ENCODE measurements at places on chromosomes 7 and 10. TPM values are rescaled to one million over a fixed set of nuclear protein-coding genes. Genes with fewer than 3 reads are reported as not detected.

Gene PKD2L1
- total RNA-seq: not detected

Gene SPDYE18
- total RNA-seq: not detected

Gene ACHE
- total RNA-seq: 2.5 TPM

Gene ABCB4
- 1.6 TPM for total RNA-seq

Gene AS3MT
- 3.9 TPM for total RNA-seq

Gene ATRNL1
- 0.44 TPM for total RNA-seq

Gene ARHGAP19
- 11.1 TPM for total RNA-seq

DNA sequence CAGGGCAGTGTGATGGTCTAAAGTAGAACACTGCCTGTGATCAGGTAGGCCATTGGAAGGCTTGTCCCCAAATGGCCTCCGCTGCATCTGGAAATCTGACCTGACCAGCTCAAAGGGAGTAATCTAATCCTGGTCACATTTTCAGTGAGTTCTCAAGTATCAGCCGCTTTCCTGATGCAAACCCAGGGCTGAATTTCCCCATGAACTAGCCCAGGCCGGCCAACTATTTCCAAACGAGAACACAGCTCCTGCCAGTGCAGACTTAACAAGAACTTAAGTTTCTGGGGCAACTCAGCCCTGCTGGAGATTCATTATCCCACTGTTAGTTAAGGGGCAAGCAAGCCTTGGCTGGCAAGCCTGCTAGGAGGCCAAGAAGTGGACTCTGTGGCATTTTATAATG is 59.6 kb upstream of the FAM180A start:
- no peak overlapping the region for H3K4me3 ChIP-seq
- H3K27ac ChIP-seq: no peak overlapping the region
- H3K36me3 ChIP-seq: no peaks in the 10 kb centered on the region
- DNase-seq: no peak
- no peaks in the 10 kb centered on the region for H3K27me3 ChIP-seq

DNA sequence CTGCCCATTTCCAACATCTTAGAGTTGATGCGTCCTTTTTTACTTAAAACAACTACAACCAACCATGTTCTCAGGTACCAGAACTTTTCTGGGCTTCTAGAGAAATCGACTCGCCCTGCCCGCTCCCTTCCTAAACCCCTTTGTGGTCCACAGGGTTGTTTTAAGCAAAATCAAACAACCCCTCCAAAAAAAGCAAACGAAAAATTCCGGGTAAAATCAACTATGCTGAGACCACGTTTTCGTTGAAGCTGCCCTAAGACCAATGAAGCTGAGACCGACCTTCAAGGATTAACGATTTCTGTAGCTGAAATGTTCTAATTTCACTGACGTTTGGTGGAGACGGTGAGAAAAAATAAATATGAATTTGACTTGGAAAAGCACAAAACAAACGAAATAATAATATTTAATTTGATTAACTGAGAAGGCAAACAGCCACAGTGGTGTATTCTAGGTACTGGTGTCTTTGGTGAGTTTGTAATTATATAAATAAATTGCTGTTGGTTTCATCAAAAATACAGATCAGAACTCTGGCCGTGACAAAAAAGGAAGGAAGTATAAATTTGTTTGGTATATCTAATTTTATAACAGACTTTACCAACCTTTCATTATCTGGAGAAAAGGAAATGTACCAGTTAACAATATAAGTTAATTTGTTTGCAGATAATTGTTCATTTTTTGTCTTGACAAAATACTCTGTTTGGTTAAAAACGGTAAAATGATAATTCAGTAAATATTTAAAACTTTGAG is 4.7 kb upstream of the IGF2BP3 start:
- no peak overlapping the region for H3K27ac ChIP-seq
- H3K27me3 ChIP-seq: peaks cover 100% of the 10 kb centered on the region
- DNase-seq: no peak
- H3K4me1 ChIP-seq: peaks cover 26% of the 10 kb centered on the region
- H3K36me3 ChIP-seq: no peaks in the 10 kb centered on the region

GRCh38 chr7:130960208-130960988 is 226.4 kb upstream of the KLF14 start:
- no peaks in the 10 kb centered on the region for H3K27me3 ChIP-seq
- no peak overlapping the region for H3K4me3 ChIP-seq
- no peak for DNase-seq
- peaks cover 31% of the 10 kb centered on the region for H3K4me1 ChIP-seq
- H3K36me3 ChIP-seq: peaks cover 4% of the 10 kb centered on the region

GRCh38 chr7:112462236-112462635 is 12.0 kb downstream of the IFRD1 start:
- H3K4me1 ChIP-seq: peaks cover 14% of the 10 kb centered on the region
- no peak overlapping the region for H3K4me3 ChIP-seq

GRCh38 chr7:116671681-116672595 is at the start of gene MET:
Gene MET (plus strand): TSS chr7:116672196. CDS start chr7:116699085, 26,889 bp downstream.
- peaks cover 40% of the 10 kb centered on the region for H3K4me1 ChIP-seq
- peak within 1 kb of the TSS; percentile 76 for H3K4me3 ChIP-seq

DNA sequence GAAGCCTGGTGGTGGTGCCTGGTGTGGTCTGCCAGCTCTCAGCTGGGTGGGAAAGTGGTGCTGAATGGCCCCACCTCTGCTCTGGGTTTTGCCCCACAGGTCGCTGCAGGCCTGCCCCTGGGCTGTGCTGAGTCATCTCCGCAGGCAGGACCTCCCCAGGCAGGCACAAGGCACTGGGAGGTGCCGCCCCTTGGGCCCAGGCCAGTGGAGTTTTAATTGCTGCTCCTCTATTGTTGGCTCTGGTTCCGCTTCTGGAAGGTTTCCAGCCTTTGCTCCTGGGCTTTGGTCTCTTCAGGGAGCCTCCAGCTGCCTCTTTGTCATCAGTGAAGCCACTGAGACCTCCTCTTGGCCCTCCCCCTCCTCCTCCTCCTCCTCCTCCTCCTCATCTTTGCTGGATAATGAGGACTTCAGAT is 180.3 kb upstream of the GRB10 start:
- H3K4me1 ChIP-seq: peaks cover 10% of the 10 kb centered on the region

- H3K27me3 ChIP-seq: no peaks in the 10 kb centered on the region
- H3K4me3 ChIP-seq: peak overlapping the region; percentile 93
- H3K36me3 ChIP-seq: no peaks in the 10 kb centered on the region
- peaks cover 28% of the 10 kb centered on the region for H3K4me1 ChIP-seq
Observed at GRCh38 chr10:19815731-19816410, 361 bp upstream of the PLXDC2 start.

- H3K36me3 ChIP-seq: peaks cover 81% of the 10 kb centered on the region
- H3K27ac ChIP-seq: no peak overlapping the region
- H3K4me1 ChIP-seq: no peaks in the 10 kb centered on the region
- no peaks in the 10 kb centered on the region for H3K27me3 ChIP-seq
Observed at GRCh38 chr10:99888622-99889021, 106.2 kb downstream of the ABCC2 start.

DNA sequence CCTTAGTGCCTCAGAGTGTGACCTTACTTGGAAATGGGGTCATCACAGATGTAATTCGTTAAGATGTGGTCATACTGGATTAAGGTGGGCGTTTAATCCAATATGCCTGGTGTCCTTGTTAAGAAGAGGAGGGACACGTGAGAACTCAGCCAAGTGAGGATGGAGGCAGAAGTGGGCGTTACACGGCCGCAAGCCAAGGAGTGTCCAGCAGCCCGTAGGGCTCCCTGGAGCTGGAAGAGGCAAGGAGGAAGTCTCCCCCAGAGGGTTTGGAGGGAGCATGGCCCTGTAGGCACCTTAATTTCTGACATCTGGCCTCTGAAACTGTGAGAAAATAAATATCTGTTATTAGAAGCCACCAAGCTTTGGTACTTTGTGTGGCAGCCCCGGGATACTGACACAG is 21.3 kb downstream of the DOCK1 start:
- H3K4me1 ChIP-seq: peaks cover 32% of the 10 kb centered on the region
- DNase-seq: no peak
- no peak overlapping the region for H3K27ac ChIP-seq
- no peak overlapping the region for H3K4me3 ChIP-seq
- peaks cover 21% of the 10 kb centered on the region for H3K36me3 ChIP-seq

DNA sequence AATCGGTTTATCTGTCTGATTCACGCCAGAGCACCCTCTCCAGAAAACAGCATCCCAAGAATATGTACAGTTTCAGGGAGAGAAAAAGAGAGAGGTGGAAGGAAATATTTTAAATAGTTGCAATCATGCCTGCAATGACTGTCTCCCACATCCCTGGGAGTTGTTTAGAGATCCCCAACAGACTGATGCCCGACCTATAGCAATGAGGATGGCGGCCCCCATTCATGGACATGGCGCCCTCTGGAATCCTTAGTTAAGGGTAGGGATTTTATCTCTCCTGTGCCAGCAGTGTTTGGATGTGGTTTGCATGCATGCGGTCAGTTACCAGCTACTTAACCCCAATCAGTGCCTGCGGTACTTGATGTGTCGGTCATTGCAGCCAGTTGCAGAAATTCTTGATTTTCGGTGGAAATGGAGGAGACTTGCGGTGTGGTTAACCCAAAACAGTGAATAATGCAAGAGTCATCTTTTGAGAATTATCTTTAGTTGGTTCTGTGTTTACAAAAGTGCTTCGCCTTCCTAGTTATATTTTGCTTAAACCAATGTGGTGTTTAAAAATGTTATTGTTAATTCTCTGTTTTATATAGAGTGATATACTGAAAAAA is 186.0 kb upstream of the TCF7L2 start:
- H3K27ac ChIP-seq: no peak overlapping the region
- H3K4me1 ChIP-seq: peaks cover under 1% of the 10 kb centered on the region
- H3K27me3 ChIP-seq: no peaks in the 10 kb centered on the region
- no peak for DNase-seq

GRCh38 chr7:10644849-10645248 is 328.8 kb upstream of the PHF14 start:
- no peak overlapping the region for H3K27ac ChIP-seq
- H3K4me1 ChIP-seq: no peaks in the 10 kb centered on the region
- H3K27me3 ChIP-seq: no peaks in the 10 kb centered on the region
- no peaks in the 10 kb centered on the region for H3K36me3 ChIP-seq
- DNase-seq: no peak

GRCh38 chr10:78321000-78321399 is 287.3 kb downstream of the RPS24 start:
- H3K27me3 ChIP-seq: no peaks in the 10 kb centered on the region
- H3K36me3 ChIP-seq: no peaks in the 10 kb centered on the region
- no peak overlapping the region for H3K27ac ChIP-seq
- no peak for DNase-seq
- peaks cover 16% of the 10 kb centered on the region for H3K4me1 ChIP-seq

- peaks cover 64% of the 10 kb centered on the region for H3K4me1 ChIP-seq
- peak within 1 kb of the TSS; percentile 84 for H3K4me3 ChIP-seq
- H3K27ac ChIP-seq: peak within 1 kb of the TSS; percentile 94
- H3K27me3 ChIP-seq: peaks cover 8% of the 10 kb centered on the region
- DNase-seq: peak; percentile 85
- H3K36me3 ChIP-seq: no peaks in the 10 kb centered on the region
Observed at GRCh38 chr7:27173956-27174873, at the start of gene HOXA10. Gene HOXA10 (minus strand): TSS chr7:27174320. CDS start chr7:27174306, 14 bp downstream.

- peak; percentile 2 for DNase-seq
- no peaks in the 10 kb centered on the region for H3K27me3 ChIP-seq
- no peaks in the 10 kb centered on the region for H3K36me3 ChIP-seq
- H3K4me3 ChIP-seq: no peak overlapping the region
- H3K27ac ChIP-seq: no peak overlapping the region
Observed at GRCh38 chr10:71077796-71078453, 134.4 kb upstream of the UNC5B start.

GRCh38 chr10:131858583-131859340 is 42.0 kb upstream of the PPP2R2D start:
- H3K4me3 ChIP-seq: no peak overlapping the region
- no peak overlapping the region for H3K27ac ChIP-seq
- H3K36me3 ChIP-seq: no peaks in the 10 kb centered on the region
- peaks cover 68% of the 10 kb centered on the region for H3K27me3 ChIP-seq

GRCh38 chr7:77309714-77310220 is 106.4 kb downstream of the GSAP start:
- H3K4me1 ChIP-seq: peaks cover 41% of the 10 kb centered on the region
- H3K4me3 ChIP-seq: no peak overlapping the region
- no peak for DNase-seq
- H3K27ac ChIP-seq: no peak overlapping the region
- peaks cover 3% of the 10 kb centered on the region for H3K36me3 ChIP-seq

DNA sequence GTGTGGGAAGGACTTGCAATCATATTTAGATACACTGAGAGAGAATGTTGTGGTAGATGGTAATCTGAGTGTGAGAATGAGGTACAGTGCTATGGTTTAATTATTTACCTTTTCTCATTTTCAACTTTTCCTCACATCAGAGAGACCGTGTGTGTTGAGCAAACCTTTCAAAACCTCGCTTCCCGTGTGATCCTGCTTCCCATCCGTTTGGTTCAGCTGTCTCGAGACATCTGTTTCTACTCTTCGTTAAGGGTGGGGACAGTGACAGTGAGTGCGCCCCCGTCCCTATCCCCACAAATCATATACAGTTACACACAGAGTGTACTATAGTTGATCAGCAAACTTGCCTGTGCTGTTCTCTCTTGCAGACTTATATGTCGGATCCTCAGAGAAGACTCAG is 33.0 kb upstream of the NOBOX start:
- no peaks in the 10 kb centered on the region for H3K4me1 ChIP-seq
- no peaks in the 10 kb centered on the region for H3K36me3 ChIP-seq
- no peaks in the 10 kb centered on the region for H3K27me3 ChIP-seq
- DNase-seq: no peak

DNA sequence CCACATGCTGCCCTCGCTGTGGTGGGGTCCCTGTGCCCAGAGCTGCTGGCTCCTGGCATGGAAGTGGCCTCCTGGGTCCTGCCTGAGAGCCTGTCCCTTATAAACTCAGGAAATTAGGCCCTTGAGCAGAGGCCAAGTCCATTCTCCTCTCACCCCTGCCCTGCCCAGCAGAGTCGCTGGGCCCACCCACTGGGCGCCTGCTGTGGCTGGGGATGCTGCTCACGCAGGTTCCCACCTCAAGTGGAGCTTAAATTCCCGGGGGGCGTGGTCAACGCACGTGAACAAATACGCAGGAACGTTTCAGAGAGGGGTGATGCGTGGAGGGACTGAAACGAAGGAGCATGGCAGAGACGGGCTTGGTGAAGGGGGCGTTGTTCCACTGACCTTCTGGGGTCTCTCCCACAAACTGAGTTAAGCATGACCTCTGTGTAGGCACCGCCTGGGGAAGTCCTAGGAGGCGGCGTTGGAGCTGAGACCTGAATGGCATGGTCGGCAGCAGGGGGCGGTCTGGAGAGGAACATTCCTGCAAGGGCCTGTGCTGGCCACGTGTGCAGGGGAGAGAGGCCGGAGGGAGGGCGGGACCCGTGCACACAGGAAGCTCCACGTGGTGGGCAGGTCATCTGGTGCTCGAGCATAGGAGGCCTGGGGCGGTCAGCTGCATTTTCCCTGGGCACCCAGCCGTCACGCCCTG is 27.9 kb downstream of the FAM20C start:
- H3K4me3 ChIP-seq: no peak overlapping the region
- no peaks in the 10 kb centered on the region for H3K27me3 ChIP-seq
- H3K4me1 ChIP-seq: peaks cover 13% of the 10 kb centered on the region

DNA sequence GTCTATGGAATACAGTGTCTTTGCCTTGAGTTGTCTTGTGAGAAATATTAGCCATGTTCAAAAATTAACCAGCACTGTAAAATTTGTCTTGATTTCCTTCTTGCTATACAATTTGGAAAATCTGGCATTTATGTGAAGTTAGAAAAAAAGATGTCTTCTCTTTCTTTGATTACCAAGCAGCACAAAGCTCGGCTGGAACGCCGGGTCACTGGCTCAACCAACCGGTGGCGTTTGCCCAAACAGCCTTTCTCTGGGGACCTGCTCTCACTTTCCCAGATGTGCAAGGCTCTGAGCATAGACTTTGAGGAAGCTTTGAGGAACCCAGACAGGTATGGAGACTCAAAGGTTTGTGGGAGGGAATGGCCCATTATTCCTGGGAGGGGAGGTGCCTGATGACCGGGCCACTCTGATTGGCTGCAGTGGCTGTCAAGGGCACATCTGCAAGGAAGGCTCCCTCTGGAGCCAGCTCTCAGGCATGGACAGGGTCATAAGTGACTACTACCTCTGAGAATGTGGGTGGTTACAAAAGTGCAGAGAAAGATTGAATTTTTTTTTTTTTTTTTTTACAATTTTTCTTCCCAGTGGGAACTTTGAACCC is 5.6 kb downstream of the BTBD16 start:
- H3K27ac ChIP-seq: no peak overlapping the region
- H3K36me3 ChIP-seq: no peaks in the 10 kb centered on the region

Data from suprapubic skin (tissue), 4 donors.